EL (cell line): ENCODE measurements at places on chromosomes 6 and 20.

- peak; percentile 46 for DNase-seq
Observed at GRCh38 chr6:149318581-149319286, 1.2 kb downstream of the TAB2 start.

- no peak for DNase-seq
Observed at GRCh38 chr20:58991715-58992114, 10.7 kb downstream of the NELFCD start.

GRCh38 chr6:82551831-82552230, 188.2 kb downstream of the TPBG start:
- no peak for DNase-seq

GRCh38 chr6:130320908-130321307, 44.9 kb upstream of the TMEM200A start:
- no peak for DNase-seq

- DNase-seq, result peak; percentile 2
Observed at GRCh38 chr6:160510199-160510598, 153.9 kb downstream of the LPA start.

DNA sequence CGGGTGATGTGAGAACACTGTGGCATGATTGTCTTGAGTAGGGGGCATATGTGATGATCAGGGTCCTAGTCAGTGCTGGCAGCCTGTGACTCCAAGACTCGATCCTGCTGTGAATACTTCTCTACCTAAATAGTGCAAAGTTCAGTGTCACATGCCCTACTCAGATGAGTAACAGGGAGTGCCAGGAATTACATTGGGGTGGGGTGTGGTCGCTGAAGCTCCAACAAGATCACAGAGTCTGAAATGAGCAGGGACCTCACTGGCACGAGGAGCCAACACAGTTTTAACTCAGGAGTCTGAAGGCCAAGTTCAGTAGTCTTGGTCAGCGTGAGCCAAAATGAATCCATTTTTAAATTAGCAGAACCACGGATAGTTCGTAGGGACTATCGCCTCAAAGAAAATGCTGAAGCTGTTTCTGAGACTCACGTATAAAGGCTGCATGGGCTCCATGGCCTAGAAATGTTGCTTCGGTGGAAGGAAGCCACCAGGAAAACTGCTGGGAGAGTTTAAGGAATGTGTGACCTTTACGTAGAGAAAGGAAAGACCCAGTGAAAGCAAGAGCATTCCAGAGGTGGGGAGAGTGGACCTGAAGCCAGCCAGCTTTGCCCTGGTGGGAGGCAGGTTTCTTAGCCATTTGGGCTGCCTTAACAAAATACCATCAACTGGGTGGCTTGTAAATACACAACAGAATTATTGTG, 72.2 kb downstream of the RPP40 start:
- no peak for DNase-seq

GRCh38 chr20:59145247-59145923, 18.2 kb upstream of the ZNF831 start:
- no peak for DNase-seq

DNA sequence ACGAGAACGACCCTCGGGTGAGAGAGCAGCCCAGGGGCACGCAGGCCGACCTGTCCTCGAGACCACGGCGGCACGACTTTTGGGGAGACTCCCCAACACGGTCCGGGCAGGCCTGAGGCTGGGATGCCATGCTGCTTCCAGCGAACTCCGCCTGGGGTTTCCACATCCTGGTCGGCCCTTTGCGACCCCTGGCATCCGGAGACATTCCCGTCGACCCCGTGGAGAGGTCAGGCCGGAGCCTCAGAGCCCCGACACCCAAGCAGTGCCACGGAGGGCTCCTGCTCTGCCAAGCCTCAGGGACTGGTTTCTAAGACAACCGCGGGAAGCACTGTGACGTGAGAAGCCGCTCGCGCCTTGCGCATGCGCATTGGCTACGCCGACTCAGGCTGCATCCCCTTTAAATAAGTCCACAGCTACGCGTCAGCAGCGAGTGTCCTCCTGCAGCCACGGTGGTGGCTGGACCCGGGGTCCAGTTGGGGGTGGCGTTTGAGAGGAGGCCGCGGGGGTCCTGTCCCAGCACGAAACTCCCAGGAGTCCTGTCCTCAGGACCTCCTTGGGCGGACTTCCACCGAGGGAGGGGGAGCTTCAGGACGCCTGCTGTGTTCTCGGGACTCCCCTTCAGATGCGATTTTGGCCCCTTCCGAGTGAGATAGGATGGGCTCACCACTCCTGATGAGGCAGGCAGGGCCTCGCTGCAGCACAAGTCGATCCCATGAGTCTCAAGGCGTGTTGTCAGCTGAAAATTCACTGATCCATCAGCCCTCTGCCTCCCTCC, 1089.3 kb upstream of the DEFB115 start:
- no peak for DNase-seq

DNA sequence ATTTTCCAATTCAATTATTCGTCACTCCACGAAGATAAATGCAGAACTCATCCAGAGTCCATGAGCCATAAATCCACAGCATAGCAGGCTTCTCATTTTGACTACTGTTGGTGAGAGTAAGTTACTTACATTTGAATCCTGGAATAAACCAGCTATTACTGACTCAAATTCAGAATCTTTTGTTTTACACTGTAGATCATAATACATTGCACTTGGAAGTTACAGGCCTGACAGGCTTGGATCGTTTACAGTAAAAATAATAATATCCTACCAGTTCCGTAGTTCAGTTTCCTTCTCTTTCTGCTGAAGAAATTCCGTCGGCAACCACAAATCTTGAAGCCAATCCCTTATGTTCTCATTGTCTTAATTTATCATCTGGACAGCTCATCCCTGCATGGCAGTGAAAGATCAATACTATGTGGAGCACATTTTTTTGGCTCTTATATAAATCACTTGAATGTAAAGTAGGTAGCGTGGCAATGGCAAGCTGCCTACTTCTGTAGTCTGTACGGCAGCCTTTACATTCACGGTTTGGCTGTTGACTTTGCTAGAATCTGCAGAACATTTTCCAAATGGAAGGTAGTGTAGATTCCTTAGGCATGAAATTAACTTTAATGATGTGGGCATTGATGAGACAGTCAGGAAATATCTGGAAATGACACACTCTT, 142.9 kb downstream of the WDR27 start:
- DNase-seq, result peak; percentile 55

GRCh38 chr6:568954-569523, 87.9 kb downstream of the HUS1B start:
- DNase-seq, result no peak

GRCh38 chr6:73227606-73228255, 2.4 kb upstream of the KHDC1L start:
- no peak for DNase-seq

- DNase-seq, result peak; percentile 31
Observed at GRCh38 chr6:84220809-84221409, 6.5 kb downstream of the CEP162 start.

DNA sequence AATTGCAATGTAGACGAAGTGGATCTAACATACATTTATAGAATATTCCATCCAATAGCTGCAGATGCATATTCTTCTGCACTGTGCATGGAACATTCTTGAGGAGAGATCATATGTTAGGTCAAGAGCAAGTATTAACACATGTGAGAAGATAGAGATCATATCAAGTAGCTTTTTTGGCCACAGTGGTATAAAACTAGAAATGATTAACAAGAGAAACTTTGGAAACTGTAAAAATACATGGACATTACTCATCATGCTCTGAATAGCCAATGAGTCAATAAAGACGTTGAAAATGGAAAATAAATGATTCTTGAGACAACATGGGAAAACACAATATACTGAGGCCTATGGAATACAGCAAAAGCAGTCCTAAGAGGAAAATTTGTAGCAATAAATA, 94.2 kb downstream of the STXBP5 start:
- DNase-seq, result no peak

DNA sequence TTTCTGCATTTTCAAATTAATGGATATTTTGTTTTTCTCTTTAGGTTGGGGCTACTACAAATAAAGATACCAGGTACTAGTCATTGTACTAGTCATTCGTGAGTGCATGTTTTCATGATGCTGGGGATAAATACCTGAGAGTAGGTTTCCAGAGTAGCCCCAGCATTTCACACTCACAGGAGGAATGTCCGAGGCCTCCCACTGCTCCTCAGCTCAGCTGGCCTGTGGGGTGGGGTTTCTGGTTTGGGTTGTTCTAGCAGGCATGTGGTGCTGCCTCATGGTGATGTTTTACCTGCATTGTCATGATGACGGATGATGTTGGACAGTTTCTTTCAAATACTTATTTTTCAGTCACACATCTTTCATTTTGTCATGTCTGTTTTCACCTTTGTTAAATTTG, 144.5 kb downstream of the SMOC2 start:
- no peak for DNase-seq

DNA sequence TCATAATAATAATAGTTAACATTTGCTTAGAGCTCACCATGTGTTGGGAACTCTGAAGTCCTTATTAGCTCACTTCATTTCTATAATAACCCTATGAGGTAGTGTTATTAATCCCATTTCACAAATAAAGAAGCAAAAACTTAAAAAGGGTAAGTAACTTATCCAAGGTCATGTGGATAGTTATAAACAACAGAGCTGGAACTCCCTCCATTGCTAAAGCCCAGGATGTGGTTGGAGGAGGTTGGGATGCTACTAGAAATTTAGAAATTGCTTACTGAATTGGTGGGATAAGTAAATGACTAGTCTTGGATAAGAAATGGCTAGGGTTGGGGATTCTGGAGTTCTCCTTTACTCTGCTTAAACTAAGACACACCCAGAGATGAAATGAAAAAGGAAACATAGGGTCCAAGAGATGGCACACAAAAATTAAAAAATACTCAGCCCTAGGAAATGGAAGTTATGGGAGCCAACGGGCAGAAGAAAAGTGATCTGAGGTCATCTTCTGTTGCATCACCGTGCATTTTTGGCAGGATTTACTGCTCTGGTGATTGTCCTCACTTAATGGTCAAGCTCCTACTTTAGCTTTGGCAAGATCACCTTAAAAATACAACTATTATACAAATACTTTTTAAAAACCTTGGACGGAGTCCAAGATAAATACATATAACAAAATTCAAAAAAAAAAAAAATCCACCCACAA, 7.7 kb upstream of the CLIC5 start:
- no peak for DNase-seq

DNA sequence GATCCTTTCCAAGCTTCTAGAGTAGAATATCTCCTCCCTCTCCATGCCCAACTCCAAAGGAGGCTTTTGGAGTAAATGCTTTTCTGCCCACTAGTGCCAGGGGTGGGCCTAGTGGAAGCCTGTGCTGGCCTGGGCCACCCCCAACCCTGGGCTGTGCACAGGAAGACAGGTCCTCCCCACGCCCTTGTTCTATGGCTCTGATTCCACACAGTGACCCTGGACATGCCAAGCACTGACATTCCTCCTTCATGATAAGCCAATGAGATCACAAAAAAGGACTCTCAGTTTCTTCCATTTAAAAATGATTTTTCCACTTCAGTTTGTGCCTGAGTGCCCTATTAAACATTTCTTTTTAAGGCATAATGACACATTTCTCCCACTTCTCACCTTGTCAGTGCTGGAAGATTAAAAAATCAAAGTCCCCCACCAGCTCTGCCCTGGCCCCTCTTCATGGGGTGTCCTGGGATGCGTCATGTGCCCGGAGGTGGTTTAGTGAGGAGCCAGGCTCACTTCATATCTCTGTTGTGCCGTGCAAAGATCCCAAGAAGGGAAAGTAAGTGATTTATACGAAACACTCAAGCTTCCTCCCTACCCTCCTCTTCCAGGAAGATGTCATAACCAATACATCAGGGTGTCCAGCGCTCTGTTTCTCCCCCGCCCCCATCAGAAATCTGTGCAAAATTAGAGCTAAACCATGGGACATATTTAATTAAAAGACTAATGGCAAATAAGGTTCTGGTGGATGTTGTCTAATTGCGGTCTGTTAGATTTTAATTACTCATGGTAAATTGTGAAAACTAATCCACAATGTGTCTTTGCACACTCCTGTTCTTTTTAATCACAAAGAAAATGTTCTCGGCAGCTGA, 255.0 kb downstream of the NRN1 start:
- DNase-seq, result peak; percentile 38

DNA sequence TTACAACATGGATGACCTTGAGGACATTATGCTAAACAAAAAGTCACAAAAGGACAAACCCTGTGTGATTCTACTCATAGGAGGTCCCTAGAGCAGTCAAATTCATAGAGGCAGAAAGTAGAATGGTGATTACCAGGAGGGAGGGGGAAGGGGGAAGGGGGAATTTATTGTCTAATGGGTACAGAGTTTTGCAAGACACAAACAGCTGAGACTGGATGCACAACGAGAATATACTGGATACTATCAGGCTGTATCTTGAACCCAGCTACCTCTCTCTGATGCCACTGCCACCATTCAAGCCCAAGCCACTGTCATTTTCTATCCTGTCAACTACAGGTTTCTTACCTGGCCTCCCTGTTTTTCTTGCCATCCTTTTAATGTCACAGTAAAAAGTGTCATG, 252.3 kb downstream of the ATXN1 start:
- no peak for DNase-seq

GRCh38 chr20:56439771-56440291, 27.8 kb downstream of the CASS4 start:
- peak; percentile 100 for DNase-seq

- DNase-seq, result peak; percentile 66
Observed at GRCh38 chr6:21915707-21916260, 322.2 kb downstream of the SOX4 start.

GRCh38 chr6:26286168-26286877, 78.7 kb upstream of the BTN3A2 start:
- DNase-seq, result peak; percentile 69

DNA sequence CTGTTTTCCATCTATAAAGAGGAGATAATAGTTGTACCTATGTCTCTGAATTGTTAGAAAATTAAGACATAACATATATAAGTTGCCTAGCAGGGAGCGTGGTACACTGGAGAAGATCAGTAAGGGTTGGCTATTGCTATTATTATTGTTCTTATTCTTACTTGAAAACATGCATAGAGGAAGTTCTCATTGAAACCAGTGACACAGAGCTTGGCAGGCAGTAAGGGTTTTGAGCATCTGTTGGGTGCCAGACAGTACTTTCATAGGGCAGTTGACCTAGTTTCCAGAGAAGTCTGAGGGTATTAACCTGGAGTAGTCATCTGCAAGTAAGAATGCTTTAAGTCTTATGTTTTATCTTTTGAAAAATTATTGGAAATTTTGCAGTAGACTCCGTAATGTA, 13.3 kb upstream of the SGK1 start:
- DNase-seq, result no peak

- DNase-seq, result peak; percentile 16
Observed at GRCh38 chr20:56249244-56249955, 868 bp downstream of the MC3R start.

DNA sequence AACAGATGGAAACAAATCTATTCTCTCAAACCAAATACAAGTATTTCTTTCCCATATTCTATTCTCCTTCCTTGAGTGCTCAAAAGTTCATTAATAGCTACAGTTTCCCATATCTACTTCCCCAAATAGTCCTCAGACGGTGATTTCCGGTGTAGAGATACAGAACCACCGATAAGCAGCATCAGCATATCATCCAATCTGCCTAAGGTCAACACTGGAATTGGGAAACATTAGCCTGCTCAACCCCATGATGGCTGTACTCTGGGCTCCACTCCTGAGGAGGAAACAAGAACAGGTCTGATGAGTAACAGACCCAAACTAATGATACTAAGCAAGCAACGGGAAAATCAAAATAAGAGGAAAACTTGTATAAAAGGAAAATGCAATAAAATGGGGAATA, 115.6 kb downstream of the EPB41L2 start:
- no peak for DNase-seq

- no peak for DNase-seq
Observed at GRCh38 chr6:157436944-157437336, 56.0 kb downstream of the ZDHHC14 start.
